ENCODE measurements at places on chromosomes 7 and 10.
A peak's percentile ranks its signal among the peaks of the same experiment; 100 is the strongest.

DNA sequence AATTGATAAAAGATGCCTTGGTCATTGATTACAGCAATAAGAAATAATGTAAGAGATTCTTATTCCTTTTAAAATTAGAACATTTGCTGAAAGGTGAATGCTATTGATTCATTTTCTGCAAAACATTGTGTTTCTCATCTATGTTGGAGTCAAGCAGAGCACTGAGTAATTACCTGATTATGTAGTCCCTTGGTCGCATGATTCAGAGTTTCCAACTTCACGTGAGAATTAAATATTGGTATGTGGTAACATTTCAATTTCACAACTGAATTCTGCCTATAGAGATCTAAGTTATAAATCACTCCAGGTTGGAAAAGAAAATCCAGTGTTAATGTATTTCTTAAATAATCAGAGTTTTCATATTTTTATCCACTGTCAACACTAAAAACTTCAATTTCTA lies 701.4 kb downstream of the PHTF2 start:
- no peak for DNase-seq

DNA sequence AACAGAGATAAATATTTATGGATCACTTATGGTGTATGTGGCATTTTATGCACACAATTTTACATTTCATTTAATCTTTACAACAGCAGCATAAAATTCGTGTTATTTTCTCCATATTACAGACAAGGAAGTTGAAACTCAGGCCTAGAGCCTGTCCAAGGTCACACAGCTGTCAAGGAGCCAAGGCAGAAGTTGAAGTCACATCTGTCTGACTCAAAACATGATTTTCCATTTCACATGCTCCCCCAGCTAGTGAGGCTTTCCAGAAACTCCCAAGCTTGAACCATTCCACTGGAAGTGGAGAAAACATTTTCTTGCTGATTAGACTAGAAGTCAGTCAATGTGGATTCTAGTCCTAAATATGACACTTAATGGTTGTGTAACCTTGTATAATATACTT lies 110.5 kb downstream of the HECTD2 start:
- no peak for DNase-seq

DNA sequence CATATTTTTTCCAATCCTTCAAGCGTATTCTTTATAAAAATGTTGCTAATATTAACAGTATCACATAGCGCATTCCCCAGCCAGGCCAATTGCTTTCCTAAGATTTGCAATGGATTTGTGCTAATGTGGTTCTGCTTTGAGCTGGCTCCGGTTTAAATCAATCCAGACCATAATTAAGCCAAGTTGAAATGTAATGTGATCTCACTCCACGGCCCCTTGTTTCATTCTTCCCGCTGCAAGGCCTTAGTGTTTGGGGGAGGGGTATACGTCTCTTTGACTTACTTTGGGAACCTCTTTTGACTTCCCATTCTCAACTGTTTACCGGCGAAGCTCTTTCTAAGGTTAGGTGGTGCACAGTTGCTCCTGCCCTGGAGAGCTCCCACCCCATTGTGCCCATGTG lies 86.4 kb downstream of the PRPF18 start:
- DNase-seq: no peak

- no peak for DNase-seq
Observed at GRCh38 chr10:131748191-131748590, 152.6 kb upstream of the PPP2R2D start.

DNA sequence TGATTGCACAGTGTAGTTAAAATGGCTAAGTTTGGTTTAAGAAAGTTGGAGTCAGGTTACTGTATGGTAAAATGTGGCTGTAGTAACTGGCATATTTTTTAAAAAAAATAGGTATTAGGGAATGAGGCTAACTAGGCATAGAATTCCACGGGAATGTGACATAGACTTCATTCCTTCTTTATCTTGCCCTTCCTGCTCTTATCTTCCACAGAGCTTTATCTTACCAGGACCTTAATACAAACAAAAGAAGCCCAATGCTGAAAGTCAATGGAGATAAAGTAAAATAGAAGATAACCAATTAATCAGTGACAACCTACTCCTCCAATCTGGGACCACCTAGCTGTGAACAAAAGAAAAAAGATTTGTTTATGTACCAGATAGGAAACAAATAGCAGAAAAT lies 58.1 kb downstream of the TET1 start:
- no peak for DNase-seq

- peak; percentile 82 for DNase-seq
Observed at GRCh38 chr7:55325371-55325792, 39.8 kb upstream of the LANCL2 start.

DNA sequence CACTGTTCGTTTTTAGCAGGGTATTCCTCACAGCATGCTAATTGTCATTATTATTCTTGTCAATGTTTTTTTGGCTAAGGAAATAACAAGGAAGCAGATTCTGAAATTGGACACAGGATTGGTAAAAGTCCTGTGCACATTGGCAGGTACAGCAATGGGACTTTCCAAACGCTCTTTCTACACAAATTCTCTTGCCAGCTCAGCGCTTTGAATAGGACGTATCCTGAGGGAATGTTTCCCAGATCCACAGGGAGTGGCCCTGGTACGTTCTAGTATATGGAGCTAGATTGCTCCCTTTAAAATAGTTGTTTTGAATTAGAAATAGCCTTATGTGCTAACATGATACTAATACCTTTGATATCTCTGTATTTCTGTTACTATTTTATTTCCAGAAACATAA lies 82.8 kb upstream of the GRB10 start:
- no peak for DNase-seq

Data from HT1080 (cell line).